RKO (cell line): ENCODE measurements at places on chromosomes 5 and 9.
A peak's percentile ranks its signal among the peaks of the same experiment; 100 is the strongest.

GRCh38 chr5:1468247-1468612 is 23.0 kb upstream of the SLC6A3 start:
- DNase-seq: no peak

DNA sequence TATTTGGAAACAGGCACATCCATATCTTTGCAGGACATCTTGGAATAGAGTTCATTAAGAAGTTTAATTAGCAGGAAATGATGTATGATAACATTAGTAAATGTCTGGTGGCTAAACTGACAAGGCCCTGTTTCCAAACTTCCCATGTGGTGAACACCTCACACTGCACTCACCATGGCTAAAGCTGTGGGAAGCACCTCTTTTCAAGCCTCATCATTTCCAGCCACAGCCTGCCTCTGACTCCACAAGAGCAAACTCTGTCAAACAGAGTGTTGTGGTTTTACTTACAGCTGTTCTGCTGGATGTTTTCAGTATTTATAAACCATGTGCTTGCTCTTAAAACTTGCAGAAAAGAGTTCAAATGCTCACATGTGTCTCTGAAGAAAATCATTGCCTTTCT is 14.9 kb upstream of the NDUFB6 start:
- peak; percentile 11 for DNase-seq

- DNase-seq: no peak
These were observed 100.7 kb upstream of the S1PR3 start for GRCh38 chr9:88890546-88890945.

DNA sequence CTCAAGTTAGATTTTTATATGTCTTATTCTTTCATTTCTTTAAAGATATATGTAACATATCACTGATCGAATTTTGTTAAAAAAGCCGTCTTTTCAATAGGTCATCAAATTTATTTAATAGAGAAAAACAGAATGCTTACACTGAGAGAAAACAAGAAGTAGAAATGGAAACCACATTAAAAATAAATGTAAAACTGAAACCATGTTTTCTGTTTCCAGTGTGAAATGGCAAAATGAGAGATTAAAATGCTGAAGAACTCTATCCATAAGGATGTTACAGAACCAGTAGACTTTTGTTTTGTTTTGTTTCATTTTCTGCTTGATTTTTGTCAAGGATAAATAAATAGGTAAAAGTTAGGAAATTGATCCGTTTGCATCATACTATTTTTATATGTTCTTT is 210.1 kb downstream of the PRDM9 start:
- no peak for DNase-seq

DNA sequence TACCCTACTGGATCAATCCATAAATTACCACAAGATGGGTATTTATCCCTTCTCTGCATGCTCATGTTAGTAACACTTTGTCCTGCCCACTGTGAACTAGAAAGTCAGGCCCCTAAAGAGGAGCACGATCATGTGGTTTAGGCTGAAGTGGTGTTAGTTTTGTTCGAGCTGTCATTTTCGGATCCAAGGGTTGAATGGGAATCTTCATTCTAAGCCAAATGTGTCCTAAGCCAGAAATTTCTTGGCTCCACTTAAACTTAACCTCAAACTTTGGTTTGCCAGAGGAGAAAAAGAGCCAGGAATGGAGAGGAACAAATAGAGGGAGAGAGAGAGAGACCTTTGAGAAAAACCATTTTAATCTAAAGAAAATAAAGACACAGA is 837.7 kb upstream of the ZNF608 start:
- no peak for DNase-seq

DNA sequence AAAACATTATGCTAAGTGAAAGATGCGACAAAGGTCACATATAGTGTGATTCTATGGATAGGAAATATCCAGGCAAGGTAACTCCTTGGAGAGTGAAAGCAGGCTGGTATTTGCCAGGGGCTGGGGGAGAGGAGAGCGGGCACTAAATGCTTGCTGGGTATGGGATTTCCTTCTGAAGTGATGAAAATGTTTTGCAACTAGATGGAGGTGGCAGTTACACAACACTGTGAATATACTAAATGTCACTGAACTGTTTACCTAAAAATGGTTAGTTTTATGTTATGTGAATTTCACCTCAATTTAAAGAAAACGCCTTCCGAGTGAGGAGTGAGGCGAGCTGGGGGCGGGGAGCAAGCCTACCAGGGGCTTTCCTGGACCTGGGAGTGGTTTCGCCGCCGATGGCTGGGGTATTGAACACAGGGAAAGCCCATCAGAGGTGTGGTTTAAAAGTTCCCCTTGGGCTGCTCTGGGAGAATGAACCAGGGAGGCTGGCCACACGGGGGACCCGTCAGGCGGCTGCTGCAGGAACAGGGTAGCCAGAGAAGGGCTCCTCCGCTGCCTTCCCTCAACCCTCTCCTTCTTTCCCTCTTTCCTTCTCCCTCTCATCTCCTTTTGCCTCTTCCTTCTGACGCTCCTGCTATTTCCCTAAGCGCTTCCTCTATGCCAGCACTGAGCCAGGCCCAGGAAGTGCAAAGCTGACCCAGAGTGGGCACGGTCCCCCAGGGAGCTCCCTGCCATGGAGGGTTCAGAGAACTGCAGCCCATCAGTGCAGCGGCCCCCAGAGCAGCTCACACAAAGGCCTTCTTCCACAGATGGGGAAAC is 4.9 kb downstream of the AKNA start:
- no peak for DNase-seq

GRCh38 chr9:122097679-122098315 is 4.7 kb upstream of the TTLL11 start:
- DNase-seq: no peak

DNA sequence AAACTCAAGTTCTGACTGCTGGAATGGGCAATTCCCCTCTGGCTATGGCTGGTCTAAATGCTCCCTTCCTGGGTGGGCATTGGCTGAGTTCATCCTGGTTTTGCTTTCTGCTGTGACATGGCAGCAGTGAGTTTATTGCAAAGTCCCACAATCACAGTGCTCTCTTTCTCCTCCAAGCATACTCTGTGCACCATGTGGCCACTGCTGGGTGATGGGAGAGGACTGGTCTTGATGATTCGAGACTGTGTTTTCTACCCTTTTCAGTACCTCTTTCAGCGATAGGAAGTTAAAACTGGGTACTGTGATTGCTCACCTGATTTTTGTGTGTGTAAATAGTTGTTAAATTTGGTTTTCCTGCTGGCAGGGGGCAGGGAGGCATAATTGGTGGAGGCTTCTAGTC is 49.7 kb downstream of the FER start:
- DNase-seq: no peak

- no peak for DNase-seq
These were observed 3.6 kb downstream of the RNF130 start for GRCh38 chr5:180067986-180068385.

DNA sequence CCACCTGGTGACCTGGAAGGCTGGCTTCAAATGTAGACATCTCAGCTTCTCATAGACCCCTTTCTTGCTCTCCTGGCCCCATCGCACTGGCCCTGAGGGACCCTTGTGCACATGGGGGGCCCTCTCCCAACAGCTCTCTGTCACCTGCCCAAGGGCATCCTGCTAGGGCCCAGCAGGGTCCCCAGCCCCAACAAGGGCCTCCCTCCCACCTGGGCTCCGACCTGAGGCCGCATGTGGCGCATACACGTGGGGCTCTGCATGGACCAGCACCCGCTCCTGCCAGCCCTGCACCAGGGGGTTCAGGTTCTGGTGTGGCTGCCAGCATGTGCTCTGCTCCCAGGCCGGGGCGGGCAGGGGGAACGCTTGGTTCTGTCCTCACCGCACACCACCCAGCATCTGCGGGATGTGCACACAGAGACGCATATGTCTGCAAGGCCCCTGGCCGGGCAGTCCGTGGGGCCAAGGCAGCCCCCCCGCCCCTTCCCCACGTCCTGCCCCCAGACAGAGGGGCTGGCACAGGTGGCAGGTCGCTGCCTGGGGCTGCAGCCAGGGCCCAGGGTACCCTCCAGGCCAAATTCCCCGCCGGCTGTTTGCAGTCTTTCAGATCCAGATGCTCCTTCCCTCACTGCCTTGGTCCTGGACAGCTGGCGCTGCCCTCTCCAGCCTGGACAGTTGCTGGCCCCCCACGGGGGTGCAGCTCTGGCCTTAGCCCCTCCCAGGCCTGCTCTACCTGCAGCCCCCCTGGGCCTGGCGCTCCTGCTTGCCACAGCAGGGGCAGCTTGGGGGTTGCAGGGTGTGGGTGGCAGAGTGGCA is 17.9 kb upstream of the NRARP start:
- no peak for DNase-seq

GRCh38 chr9:6764950-6765349 is 7.2 kb downstream of the KDM4C start:
- no peak for DNase-seq

GRCh38 chr5:181087309-181087708 is 43.7 kb downstream of the OR2V1 start:
- no peak for DNase-seq

DNA sequence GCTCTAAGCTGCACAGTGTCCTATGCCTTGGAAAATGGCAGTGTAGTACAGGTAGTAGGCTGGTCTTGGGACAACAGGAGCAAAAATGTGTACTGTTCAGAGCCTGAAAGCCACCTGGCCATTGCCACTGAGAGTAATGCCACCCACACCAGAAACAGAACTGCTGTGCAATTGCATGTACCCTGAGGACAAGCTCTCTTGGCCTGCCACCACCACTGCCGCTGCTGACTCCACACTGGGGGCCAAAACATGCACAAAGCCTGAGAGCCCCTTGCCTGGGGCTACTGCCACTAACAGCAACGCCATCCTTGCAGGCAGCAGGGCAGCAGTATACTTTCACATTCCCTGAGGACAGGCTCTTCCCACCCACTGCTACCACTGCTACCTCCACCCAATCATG is 251.9 kb upstream of the CDH12 start:
- no peak for DNase-seq

DNA sequence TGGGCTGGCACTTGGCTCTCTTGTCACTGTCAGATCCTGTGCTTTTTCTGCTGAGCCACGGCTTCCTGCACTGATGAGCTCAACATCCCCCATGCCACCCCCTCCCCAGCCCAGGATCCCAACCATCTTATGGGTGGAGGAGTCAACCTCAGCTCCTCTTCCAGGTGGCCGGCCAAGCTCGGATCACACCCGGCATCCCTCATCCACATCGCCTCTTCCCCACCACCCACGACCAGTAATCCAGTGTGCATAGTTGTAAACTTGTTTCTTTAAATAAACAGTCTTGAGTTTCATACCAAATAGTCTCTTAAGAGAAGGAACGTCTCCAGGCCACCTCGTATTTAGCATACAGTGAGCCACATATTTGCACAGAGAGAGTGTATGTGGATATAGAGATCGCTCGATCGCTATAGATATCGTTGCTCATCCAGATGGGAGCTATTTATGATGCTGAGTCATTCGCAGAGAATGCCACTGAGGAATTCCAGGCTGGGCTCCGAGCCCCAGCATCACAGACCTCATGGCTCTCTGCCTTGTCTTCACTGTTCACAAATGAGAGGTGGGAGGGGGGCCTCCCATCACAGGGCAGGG is 61.8 kb upstream of the CPLX2 start:
- DNase-seq: peak; percentile 57

GRCh38 chr5:112294126-112294525 is 125.0 kb downstream of the EPB41L4A start:
- DNase-seq: no peak

- DNase-seq: no peak
These were observed 18.1 kb downstream of the YTHDC2 start for GRCh38 chr5:113531481-113532159.

GRCh38 chr5:76143884-76144283 is 60.7 kb downstream of the SV2C start:
- DNase-seq: no peak

DNA sequence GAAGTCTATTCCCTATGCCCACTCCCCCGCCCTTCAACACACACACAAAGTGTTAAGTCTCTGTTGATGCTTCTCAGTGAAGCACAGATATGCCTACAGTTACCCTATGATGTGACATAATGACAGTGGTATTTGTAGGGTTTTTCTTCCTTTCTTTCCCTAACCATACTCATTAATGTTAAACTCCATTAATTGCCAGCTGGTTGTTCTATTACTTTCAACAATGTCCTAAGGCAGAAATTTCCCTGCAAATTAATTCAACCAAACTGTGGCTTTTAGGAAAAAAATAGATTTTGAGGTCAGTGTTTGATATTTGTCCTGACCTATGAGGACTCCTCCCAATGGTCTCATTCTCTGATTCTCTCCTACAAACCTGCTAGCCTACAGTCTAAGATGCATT is 38.2 kb upstream of the SLCO6A1 start:
- no peak for DNase-seq

GRCh38 chr5:97172227-97172626 is 10.8 kb downstream of the RIOK2 start:
- DNase-seq: peak; percentile 20

- no peak for DNase-seq
These were observed 2.3 kb upstream of the SLC23A1 start for GRCh38 chr5:139385061-139386049.

- DNase-seq: no peak
These were observed 164.5 kb downstream of the ATPSCKMT start for GRCh38 chr5:10085185-10085584.

- DNase-seq: no peak
These were observed 41.1 kb upstream of the GADD45G start for GRCh38 chr9:89563571-89564345.
